ENCODE measurements at places on chromosomes 11 and 22. TPM values are rescaled to one million over a fixed set of nuclear protein-coding genes. Genes with fewer than 3 reads are reported as not detected.

Gene SPTBN2
- 45.0 TPM for total RNA-seq

DNA sequence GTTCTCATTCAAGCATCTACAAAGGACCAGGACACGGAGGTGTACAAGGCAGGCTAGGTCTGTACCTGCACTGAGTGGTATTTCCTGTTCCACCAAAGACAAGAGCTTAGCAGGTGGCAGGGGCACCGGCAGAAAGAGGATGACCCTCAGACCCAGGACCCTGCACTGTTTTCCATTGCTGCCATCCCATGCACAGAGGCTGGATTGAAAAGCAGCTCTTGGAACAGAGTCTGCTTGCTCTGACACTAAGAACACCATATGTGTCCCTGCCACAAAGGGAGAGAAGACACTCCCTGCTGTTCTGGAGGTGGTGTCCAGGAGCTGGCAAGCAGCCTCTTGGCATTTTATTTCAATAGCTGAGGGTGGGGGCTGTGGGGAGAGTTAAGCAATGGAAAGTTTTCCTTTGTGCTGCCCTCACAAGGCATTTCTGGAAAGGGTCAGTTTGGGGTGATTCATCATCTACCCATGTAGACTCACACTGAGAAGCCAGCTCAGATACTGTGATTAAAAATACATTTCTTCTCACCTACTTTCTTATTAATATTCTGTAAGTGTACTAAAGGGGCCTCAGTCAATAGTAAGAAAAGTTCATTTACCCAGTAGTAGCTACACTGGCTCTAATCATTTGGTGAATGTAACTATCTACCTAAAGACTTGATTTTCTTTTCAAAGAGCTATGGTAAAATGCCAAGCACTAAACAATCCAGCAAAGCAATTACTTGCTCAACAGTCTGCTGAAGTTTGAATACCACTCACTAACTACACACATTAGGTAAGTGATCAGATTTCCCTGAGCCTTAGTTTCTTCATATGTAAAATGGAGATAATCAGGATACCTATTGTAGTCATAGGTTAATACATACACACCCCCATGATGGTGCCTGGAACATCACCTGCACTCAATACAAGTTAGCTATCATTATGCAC lies 55.2 kb downstream of the SLC1A2 start:
- no peak for DNase-seq

DNA sequence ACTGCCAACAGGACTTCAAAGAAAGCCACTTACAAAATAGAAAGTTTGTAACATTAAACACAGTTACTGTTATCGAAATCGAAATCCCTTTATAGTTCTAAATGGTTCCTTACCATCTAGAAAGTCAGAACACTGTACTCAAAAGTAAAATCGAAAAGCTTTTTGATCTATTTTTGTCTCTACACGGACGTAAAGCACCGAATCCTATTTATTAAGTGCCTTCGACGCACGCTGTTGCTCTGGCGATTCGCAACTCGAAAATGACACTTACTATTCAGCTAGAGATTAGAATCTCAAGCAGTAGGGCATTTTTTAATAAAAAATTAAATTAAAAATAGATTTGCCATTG lies 78.3 kb downstream of the LARGE1 start:
- DNase-seq = no peak

DNA sequence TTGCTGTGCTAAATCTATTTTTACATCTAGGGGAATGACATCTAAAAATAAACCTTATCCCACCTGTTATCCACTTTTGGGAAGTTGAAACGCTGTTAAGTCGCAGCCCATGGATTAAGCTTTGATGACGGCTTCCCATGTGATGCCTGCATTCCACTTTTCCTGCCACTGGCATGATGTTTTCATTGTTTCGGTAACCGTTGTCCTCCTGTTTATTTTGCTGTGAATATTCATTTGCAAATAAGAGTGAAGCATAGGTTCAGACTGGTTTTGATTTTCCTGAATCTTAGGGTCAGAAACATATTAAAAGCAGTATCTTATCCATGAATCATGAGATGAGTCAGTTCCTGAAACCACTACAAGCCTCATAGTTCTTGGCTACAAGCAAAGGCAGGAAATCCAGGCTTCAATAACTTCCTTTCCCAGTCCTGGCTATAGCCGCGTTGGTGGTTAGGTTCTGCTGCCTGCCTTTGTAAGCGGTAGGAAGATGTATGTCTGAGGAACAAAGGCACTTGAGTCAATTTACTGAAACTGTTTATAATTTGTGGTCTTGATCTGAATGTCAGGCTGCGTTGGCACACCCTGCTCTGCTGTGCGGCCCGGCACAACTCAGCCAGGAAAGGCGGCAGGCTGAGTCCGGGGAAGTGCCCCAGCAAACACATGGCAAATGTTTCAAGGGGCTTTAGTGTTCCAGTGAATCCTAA lies 19.4 kb downstream of the TEAD1 start:
- DNase-seq = no peak

- no peak for DNase-seq
Observed at GRCh38 chr11:102382384-102382783, 35.4 kb downstream of the BIRC2 start.

DNA sequence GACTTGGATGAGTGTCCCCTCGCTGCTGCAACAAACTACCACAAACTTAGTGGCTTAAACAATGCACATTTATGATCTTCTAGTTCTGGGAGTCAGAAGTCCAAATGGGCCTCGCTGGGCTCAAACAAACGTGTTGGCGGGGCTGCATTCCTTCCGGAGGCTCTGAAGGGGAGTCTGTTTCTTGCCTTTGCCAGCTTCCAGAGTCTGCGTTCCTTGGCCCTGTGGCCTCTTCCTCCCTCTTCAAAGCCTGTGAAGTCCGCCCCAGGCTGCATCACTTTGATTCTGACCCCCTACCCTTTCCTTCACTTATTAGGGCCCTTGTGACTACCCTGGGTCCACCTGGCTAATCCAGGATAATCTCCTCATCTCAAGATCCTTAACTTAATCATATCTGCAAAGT lies 80.3 kb upstream of the NECTIN1 start:
- DNase-seq = no peak

Gene LMNTD2
- 11.9 TPM for total RNA-seq

DNA sequence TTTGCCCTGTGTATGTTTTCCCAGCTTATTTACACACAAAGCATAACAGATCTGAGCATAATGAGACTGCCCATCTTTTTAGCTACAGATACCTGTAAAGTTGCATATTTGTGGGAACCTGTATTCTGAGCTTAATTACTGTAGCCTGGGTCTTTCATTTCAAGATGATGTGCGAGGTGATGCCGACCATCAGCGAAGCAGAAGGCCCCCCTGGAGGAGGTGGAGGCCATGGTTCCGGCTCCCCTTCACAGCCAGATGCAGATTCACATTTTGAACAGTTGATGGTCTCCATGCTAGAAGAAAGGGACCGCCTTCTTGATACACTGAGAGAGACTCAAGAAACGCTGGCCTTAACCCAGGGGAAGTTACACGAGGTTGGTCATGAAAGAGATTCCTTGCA lies 1.5 kb downstream of the PPFIA1 start:
- no peak for DNase-seq

- DNase-seq = no peak
Observed at GRCh38 chr11:128643661-128644317, 50.1 kb upstream of the FLI1 start.

DNA sequence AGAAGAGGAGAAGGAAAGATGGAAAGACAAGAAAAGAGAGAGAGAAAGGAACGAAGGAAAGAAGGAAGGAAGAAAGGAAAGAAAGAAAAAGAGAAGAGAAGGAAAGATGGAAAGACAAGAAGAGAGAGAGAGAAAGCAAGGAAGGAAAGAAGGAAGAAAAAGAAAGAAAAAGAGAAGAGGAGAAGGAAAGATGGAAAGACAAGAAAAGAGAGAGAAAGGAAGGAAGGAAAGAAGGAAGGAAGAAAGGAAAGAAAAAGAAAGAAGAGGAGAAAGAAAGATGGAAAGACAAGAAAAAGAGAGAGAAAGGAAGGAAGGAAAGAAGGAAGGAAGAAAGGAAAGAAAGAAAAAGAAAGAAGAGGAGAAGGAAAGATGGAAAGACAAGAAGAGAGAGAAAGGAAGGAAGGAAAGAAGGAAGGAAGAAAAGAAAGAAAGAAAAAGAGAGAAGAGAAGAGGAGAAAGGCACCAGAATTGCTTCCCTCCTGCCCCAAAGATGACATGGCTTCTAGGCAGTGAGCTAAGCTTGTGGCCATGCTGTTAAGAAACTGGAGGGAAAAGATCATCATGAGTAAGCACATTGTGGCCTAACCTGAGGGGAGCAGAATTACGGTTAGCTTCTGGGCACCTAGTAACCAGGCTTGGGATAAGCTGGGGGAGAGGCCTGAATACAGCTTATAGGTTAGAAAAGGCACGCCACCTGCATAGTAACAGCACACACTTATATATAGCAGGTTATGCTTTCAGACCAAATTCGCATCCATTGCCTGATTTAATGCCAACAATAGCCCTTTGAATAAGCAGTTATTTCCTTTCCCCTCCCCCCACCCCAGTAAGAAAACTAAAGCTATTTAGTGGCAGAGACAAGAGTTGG lies 2.3 kb upstream of the ST3GAL4 start:
- DNase-seq = no peak

GRCh38 chr11:40302669-40303068 lies 1156.8 kb downstream of the LRRC4C start:
- no peak for DNase-seq

DNA sequence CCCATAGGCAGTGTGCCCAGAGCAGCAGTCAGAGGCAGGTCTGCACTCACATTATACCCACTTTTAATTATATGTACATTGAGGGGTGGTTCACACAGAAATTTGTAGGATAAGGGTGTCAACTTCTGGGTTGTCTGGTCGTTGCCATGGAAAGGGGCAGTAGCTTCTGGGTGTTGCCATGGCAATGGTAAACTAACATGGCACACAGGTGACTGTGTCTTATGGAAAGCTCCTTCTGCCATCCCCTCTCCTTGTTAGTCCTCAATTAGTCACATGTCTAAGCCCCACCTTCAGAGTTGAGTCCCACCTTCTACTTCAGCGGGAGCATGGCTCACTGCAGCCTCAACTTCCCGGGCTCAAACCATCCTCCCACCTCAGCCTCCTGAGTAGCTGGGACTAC lies 56.3 kb upstream of the ATXN10 start:
- no peak for DNase-seq

DNA sequence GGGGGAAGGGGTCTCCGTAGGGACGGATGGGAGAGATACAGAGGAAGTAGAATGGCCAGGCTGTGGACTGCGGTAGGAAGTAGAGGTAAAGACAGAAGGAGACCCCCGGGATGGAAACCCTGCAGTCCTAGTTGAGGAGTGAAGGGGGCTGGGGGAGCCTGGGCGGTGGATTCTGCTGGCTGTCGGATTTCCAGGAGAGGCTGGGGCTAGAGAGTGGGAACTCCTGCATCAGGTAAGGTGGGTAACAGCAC lies 727 bp upstream of the SCARF2 start:
- DNase-seq = no peak

Gene OR5P2
- total RNA-seq = not detected

Gene FADS3
- total RNA-seq = 32.7 TPM

GRCh38 chr11:36945384-36945783 lies 347.3 kb upstream of the RAG2 start:
- no peak for DNase-seq

Gene MPZL2
- 69.9 TPM for total RNA-seq

Gene IFITM1
- total RNA-seq = 3.2 TPM

DNA sequence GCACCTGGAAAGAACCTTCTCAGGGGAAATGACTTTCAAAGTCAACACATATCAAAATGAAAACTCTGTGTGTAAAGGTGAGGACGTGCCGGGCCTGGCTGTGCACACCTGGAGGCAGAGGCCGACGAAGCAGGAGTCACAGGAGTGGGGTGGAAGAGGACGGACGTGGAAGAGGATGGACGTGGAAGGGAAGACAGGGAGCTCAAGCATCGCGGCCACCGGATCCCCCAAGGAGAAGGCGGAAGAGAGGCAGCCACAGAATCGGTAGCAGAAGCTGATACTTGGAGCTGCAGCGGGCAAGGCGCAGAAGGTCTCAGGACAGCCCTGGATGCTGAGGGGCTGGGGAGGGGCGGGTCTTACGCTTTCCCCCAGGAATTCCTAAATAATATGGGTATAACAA lies 519.8 kb downstream of the BRD1 start:
- no peak for DNase-seq

Gene TNNT3
- 0.88 TPM for total RNA-seq

Gene SGSM1
- total RNA-seq = 5.5 TPM

DNA sequence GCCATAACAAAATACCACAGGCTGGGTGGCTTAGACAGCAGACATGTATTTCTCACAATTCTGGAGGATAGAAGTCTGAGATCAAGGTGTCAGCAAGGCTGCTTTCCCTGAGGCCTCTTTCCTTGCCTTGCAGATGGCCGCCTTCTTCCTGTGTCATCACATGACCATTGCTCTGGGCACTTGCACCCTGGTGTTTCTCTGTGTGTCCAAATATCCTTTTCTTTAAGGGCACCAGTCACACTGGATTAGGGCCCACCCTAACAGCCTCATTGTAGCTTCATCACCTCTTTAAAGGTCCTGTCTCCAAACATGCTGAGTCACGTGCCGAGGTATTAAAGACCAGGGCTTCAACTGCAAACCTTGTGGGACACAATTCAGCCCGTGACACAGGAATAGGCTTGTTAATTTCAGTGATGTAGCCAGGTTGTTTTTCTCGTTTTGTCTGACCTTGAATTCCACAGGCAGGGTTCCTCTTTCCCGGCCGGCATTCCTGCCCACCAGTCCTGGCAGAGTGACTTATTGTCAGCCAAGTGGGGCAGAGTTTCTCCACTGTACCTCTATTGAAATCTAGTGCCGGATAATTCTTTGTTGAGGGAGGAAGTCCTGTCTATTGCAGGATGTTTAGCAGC lies 100.1 kb downstream of the KCNQ1OT1 start:
- DNase-seq = no peak

- no peak for DNase-seq
Observed at GRCh38 chr11:64015935-64016845, 19.5 kb upstream of the FLRT1 start.

DNA sequence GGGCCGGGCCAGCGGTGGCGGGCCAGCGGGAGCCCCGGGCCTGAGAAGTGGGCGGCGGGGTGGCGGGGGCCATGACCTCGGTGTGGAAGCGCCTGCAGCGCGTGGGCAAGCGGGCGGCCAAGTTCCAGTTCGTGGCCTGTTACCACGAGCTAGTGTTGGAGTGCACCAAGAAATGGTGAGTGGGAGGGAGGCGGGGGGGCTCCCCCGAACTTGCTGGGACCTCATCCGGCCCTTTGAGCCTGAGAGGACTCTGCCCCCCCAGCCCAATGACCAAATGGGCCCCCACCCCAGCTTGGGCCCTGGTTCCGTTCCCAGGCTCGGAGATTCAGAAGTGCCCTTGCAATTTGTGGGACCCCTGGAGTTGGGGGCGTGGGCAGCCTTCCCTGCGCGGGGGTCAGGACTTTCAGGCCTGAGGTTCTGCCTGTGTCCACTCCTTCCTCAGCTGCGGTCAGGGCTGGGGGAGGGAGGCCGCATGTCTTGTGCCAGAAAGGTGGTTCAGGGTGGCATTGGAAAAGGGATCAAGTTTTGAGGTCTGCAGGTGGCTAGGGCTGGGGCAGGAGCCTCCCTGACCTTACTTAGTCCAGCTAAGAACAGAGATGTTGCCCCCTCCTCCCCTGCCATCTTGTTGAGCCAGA lies 496 bp downstream of the EHBP1L1 start:
- DNase-seq = no peak

- DNase-seq = no peak
Observed at GRCh38 chr11:103637295-103637694, 399.1 kb upstream of the DDI1 start.
